NCI-H2081 (cell line): ENCODE measurements at places on chromosomes 4 and X.

GRCh38 chr4:52106191-52106590 is 55.1 kb downstream of the SPATA18 start:
- DNase-seq, result no peak

- peak; percentile 78 for DNase-seq
Measured at GRCh38 chr4:169612871-169613859, 782 bp upstream of the NEK1 start.

DNA sequence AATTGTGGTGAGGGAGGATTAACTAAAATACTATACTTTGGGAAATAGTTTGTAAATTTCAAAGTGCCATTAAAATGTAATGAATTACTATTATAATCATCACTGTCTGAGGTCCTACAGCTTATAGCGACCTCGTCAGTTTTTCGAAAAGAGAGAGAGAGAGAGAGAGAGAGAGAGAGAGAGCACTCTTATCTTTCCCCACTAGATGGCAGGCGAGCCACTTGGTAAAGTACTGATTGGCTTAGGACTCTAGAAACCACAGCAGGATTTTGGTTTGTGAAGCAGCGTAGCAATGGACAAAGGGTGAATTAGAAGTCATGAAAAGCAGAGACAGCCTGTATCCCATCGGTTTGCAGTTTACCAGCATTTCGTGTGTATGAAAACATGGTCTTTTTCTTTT is 52.5 kb downstream of the LINC00632 start:
- peak; percentile 3 for DNase-seq

- no peak for DNase-seq
Measured at GRCh38 chr4:156201050-156201449, 247.4 kb upstream of the CTSO start.

DNA sequence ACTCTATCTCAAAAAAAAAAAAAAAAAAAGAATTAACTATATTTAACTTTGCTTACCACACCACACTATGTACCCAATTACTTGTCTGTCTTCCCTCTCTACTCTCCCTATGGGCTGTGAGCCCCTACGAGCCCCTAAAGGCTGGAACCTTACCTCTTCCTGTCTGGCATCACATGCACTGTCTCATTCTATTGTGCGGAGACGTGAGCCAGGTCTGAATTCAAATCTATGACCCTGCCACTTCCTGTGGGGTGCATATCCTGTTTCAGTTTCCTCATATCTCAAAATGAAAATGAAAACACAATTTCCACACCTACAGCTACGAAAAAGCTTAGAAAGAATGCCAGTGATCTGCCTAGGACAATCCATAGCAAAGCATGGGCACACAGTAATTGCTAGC is 42.9 kb upstream of the HS3ST1 start:
- no peak for DNase-seq

- no peak for DNase-seq
Measured at GRCh38 chr4:165740911-165741310, 132.1 kb upstream of the TLL1 start.

GRCh38 chrX:11282043-11282442 is 11.2 kb upstream of the AMELX start:
- no peak for DNase-seq

- DNase-seq, result no peak
Measured at GRCh38 chr4:14049946-14050345, 422.4 kb upstream of the BOD1L1 start.

GRCh38 chrX:108090491-108091263 is 665 bp downstream of the PSMD10 start:
- DNase-seq, result no peak

GRCh38 chr4:79182209-79182608 is 143.7 kb downstream of the NAA11 start:
- no peak for DNase-seq

- DNase-seq, result peak; percentile 76
Measured at GRCh38 chr4:123398066-123398852, 1.7 kb downstream of the SPRY1 start.

DNA sequence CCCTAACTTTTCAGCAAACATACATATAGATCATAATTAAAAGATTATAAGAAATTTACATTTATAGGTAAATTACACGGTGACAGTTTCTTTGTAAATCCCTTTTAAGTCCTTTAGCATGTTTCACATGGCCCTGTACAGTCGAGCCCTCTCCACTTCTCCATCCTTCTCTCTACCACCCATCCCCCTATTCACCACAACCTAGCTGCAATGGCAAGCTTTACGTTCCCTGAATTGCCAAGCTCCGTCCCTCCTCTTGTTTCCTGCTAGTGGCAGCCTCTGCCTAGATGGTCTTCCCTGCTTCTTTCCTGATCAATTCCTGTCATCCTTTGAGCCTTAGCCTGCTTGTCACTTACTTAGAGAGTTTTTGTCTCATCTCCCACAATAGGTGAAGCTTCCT is 116.2 kb downstream of the TMA16 start:
- no peak for DNase-seq

DNA sequence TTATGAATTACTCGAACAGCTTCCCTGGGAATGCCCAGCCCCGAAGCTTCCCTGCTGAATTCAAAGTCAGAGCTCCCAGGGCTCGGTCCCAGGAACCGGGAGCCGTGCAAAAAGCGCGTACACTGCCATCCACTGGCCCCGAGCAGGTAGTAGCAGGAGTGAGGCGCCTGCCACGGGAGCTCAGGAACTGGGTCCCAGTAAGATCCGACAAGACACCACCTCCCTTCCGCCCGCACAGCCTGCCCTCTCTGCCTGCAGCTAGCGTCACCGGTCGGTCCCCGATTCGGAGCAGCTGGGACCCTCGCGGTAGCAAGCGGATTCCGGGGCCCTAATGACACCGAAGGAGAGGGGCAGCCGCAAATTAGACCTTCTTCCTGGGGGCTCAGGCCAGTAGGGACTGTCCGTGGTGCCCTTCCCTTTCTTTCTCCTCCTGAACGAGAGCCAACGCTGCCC is 1.2 kb downstream of the CORIN start:
- peak; percentile 80 for DNase-seq

GRCh38 chrX:39875834-39876628 is 221.7 kb downstream of the BCOR start:
- no peak for DNase-seq

DNA sequence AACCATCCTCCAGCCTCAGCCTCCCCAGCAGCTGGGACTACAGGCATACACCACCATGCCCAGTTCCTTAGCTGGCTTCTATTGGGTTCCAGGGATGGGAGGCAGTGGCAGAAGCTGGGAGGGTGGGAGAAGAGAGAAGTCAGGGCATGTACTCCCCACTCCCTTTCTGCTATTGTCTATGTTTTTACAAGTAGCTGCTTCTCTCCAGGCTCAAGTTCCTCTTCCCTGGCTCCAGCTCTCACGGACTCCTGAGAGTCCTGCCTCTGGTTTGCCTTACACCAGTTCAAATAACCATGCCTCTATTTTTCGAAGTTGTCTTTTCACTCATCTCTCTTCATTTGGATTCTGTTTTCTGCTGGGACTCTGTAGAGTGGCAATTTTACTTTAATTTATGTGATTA is 2.9 kb downstream of the TBC1D9 start:
- no peak for DNase-seq

GRCh38 chr4:169136330-169136729 is 126.3 kb upstream of the CBR4 start:
- no peak for DNase-seq

DNA sequence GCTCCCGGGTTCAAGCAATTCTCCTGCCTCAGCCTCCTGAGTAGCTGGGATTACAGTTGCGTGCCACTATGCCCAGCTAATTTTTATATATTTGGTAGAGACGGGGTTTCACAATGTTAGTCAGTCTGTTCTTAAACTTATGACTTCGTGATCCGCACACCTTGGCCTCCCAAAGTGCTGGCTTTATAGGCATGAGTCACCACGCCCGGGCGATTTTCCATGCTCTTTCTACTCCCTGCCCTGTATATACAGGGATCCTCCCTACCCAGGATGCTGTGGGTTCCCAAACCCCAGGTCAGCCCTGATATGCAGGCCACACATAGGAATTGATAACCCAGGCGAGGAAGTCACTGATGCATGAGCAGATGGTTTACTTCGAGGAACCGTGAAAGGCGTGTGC is 31.4 kb downstream of the SSX5 start:
- DNase-seq, result no peak

- peak; percentile 61 for DNase-seq
Measured at GRCh38 chrX:3940000-3940610, 226.7 kb upstream of the PRKX start.

GRCh38 chrX:109990582-109991276 is 12.2 kb upstream of the TMEM164 start:
- DNase-seq, result no peak

DNA sequence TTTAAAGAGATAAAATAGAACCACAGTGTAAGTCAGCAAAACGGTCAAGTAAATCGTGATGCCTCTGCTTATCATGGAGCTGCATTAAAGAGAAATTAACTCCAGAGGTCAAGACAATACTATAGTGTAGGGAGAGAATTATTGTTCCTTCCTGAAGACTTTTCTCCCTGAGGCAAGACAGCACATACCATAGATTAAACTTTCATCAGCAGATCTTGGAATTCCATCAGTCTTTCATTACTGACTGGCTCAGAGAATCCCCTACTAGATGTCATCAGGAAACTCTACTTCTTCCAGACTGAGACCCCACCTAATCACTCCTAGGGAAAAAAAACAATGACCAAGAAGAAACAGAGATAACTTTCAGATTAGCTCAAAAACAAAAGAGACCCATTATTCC is 131.3 kb downstream of the NSUN7 start:
- DNase-seq, result no peak
